Effector memory CD8-positive, alpha-beta T cell (primary cell): ENCODE measurements at places on chromosomes 13 and 19.
A peak's percentile ranks its signal among the peaks of the same experiment; 100 is the strongest.

DNA sequence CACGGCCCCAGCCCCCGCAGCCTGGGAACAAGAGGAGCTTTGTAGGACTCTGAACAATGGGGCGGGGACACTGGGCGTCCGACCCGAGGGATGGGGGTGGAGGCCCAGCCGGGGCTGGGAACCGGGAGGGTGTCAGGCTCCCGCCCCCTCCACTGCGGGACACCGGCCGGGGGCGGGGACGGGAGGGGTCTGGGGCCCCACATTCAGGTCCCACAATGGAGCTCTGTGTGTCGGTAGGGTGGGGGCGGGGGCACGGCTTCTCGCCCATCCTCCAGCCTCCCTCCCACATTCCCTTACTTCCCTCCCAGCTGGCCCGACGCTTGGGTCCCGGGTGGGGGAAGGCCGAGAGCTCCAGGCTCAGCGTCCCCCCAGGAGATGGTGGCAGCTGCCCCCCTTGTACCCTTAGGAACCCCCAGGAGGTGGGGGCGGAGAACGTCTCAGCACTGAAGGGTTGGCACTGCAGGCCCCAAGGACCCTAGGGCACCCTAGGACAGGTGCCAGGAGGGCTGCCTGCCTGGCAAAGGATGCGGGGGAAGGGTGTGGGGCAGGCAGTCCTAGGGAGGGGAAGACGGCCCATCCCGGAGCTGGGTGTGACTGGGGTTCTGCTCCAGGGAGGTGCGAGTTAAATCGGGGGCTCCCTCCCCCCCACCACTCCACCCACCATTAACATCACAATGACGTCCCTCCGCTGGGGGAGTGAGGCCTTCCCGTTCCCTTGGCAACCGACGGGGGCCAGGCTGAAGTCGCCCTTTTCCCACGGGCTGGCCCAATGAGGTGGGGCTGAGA, 5.3 kb downstream of the TTYH1 start:
- DNase-seq, result no peak

DNA sequence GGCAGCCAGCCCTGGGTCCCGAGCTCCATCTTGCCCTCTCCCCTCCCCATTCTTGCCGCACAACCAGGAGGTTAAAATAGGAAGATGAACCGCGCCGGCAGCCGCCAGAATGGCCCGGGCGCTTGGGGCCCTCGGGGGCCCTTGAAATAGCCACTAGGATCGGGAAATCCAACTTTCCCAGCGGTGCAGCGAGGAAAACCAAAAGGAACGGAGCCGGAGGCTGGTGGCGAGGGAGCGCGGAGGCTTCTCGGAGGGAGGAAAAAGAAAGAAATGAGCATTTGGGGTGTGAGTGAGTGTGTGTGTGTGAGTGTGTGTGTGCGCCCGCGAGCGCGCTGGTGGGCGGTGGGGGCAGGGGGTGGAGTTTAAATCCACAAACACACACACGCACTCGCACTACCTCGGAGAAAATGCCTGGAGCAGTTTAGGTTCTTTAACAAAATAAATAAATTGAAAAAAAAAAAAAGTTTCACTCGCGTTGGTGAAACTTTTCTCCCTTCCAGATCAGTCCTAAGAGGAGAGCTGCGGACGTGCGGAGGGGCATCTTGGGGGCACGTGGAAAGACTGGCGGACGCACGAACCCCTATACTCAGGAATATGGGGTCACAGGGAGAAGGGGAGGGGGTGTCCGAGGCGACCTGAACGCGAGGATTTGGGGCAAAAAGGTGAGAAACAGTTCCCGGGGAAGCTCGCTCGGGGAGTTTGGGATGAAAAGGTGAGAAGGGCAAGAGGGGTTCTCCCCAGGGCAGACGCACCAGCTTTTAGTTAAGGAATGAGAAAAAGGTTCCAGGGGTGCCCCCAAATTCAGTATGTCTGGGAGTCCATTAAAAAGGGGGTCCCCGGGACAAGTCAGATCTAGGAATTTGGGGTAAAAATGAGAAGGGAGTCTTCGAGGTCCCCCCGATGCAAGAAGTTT, 1.3 kb downstream of the RFX2 start:
- peak; percentile 44 for DNase-seq

DNA sequence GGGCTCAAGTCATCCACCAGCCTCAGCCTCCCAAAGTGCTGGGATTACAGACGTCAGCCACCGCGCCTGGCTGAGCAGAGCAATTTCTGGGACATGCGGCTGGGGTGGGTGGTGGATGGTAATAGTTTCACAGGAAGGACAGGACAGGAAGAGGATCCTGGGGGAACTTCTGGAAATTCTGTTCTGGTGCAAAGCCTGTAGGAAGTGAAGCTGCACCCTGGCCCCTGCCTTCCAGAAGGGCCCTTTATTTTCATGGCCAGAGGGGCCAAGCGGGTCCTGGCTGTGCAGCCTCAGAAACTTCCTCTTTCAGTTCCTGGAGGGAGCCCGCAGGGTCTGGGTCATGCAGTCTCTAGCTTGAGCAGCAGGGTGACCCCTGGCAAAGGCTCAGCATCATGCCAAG, 15.7 kb downstream of the FEM1A start:
- no peak for DNase-seq

DNA sequence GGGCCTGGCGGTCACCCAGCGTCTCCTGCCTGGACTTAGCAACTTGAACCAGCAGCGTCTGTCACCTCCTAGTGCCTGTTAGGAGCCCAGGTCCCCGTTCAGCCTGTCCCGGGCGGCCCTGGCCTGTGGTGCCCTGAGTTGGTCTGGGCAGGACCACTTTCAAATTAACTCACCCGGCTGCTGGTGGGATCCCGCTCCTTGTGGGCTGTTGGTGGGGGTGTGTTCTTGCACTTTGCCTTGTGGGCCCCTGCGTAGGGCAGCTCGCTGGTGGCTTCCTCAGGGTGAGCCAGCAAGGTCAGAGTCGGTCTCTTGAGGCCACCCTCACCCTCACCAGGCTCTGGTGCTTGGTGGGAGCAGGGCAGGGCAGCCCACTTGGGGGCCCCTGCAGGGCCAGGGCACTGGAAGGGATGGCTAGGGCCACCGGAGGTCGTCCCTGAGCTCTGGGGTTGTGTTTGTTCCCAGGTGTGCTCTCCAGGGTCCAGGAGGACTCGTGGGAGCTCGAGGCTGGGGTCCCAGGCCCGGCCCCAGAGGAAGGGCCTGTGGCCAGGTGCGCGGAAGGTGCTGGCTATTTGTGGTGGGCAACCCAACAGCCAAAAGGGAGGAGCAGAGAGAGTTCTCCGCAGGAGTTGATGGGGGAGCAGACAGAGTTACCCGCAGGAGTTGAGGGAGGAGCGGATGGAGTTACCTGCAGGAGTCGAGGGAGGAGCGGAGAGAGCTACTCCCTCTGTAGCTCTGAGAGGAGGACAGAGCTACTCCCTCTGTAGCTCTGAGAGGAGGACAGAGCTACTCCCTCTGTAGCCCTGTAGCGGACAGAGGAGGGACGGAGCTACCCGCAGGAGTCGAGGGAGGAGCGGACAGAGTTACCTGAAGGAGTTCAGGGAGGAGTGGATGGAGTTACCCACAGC, 16.9 kb downstream of the TFDP1 start:
- DNase-seq, result no peak

- DNase-seq, result no peak
Observed at GRCh38 chr19:48571378-48572162, 19.6 kb downstream of the SULT2B1 start.

GRCh38 chr19:54432144-54432738, 16.8 kb upstream of the LENG8 start:
- DNase-seq, result no peak

- no peak for DNase-seq
Observed at GRCh38 chr19:12837225-12837624, 1.1 kb upstream of the MAST1 start.

DNA sequence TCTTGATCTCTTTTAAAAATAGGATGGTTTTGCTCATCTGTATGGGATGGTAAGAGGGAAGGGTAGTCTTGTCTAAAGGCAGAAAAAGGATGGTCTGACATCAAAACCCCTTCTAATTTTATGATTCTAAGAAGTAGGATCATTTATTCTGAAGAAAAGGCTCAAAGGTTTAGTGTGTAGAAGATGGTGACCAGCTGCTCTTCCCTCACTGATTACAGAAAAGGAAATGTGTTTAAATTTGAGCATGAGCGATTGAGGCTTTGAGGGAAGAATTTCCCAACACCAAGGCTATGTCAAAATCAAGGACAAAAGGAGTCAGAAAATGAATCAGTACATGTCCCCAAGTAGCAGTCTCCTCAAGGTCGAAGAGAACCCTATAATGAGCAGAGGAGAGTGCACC, 909.8 kb downstream of the EFNB2 start:
- no peak for DNase-seq

- no peak for DNase-seq
Observed at GRCh38 chr13:113747291-113747833, 11.7 kb upstream of the TMEM255B start.

- no peak for DNase-seq
Observed at GRCh38 chr19:58000677-58001076, 1.9 kb downstream of the ZNF606 start.

DNA sequence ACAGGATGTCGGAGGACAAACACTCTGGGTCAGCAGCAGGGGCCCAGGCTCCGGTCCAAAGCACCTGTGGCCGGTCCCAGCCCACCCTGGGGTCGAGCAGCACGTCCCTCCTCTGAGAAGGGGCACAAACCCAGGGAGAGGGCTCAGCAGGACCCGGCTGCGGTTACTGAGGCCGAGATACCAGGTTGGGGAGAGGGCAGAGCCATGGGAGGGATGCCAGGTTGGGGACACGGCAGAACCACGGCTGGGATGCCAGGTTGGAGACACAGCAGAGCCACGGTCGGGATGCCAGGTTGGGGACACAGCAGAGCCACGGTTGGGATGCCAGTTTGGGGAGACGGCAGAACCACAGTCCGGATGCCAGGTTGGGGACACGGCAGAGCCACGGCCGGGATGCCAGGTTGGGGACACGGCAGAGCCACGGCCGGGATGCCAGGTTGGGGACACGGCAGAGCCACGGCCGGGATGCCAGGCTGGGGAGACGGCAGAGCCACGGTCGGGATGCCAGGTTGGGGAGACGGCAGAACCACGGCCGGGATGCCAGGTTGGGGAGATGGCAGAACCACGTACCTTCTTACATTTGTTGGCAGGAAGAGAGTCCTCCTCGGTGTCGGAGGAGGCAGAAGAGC, 18.5 kb downstream of the MIER2 start:
- DNase-seq, result no peak

- DNase-seq, result no peak
Observed at GRCh38 chr19:45137179-45137761, 23.5 kb downstream of the NKPD1 start.

DNA sequence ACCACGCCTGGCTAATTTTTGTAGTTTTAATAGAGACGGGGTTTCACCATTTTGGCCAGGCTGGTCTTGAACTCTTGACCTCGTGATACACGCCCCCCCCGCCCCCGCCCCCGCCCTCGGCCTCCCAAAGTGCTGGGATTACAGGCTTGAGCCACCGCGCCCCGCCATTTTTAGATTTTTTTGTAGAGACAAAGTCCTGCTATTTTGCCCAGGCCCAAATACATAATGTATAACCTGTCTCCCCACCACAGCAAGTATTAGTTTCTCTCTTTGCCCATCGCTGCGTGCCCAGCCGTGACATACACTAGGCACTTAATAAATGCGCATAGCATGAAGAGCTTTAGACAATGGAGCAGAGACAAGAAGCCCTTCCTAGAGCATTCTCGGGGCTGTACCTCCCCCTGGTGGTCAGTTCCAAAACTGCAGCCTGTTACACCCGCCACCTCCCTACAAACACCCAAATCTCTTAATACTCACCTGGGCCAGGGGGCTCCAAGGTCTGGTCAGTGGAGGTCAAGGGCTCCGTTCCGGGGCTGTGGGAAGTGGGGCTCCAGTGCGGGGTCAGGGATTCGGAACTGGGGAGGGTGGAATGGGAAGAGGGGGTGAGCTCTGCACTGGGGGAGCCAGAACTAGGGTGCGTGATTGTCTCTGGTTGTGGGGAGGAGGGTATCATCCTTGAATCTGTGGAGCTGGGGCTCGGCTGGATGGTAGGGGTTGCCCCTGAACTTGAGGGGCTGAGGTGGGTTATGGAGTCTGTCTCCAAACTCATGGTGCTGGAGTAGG, 22.5 kb downstream of the IQCN start:
- peak; percentile 82 for DNase-seq

DNA sequence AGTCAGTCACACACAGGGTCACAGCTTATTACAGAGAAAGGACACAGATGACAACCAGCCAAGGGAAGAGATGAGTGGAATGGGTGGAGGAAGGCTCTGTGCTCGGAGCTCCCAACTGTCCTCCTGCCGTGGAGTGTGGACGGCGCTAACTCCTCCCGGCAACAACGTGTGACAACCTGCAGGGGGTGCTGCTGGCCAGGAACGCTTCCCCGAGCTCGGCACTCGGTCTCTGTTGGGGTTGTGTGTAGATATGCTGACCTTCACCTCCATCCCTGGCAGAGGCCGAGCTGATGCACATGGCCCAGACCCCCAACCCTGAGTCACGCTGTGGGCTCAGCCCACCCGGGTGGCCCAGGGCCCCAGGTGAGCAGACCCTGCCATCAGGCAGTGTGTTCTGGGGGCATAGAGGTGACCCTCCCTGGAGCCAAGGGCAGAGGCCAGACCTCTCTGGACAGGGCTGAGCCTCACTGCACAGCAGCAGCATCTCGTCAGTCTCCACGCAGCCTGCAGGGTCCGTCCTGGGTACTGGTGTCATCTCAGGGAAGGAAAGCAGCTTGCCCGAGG, 14.1 kb downstream of the ZNF444 start:
- DNase-seq, result no peak

- DNase-seq, result no peak
Observed at GRCh38 chr13:26847281-26847680, 86.7 kb upstream of the GPR12 start.

DNA sequence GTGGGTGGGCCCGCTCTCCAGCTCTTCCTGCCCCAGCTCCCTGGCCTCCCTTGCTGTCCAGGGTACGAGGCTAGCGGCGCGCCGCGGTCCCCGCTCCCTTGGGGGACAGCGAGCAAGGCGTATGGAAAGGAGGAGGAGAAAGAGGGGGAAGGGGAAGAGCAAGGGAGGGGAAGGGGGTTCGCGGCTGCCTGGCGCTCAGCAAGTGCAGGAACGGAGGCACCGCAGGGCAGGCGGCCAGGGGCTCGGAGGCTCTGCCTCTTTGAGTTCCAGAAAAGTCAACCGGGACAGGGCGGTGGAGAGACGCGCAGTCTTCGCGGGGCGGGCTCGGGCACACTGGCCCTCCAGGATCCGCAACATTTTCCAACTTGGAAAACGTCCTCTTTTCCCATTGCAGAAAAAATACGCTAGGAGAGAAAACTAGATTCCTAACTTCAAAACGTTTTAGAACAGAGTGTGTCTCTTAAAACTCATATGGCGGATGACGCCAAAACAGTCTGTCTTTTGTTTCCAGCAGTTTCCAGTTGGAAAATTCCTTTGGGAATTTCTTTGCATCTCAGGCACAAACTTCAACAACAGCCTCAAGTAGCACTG, 23.1 kb upstream of the TNFRSF19 start:
- DNase-seq, result no peak

GRCh38 chr19:54418030-54418929, 3.0 kb downstream of the TTYH1 start:
- DNase-seq, result no peak

GRCh38 chr19:33473653-33474305, 47.8 kb downstream of the PEPD start:
- DNase-seq, result no peak

- no peak for DNase-seq
Observed at GRCh38 chr19:57648331-57649003, 15.5 kb downstream of the ZNF211 start.
